ENCODE measurements at places on chromosomes 4 and X.

DNA sequence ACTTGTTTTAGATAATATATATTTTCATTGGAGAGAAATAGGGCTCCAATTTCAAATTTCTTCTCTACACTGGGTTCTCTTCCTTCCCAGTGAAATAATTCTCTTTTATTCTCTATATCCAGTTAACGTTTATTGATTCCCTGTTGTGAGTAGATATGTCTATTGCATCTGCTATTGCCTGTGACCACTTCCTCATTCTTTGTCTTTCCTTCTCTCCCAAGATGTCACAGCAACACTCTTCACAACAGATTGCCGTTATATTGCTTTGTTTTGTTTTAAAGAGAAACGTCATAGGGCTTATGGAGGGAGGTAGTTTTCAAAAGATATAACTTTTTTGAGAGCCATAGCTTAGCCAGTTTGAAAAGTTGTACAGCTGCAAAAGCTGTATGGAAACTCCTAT lies 343.8 kb downstream of the ARHGAP24 start:
- DNase-seq: no peak

- no peak for DNase-seq
These were observed 154.5 kb downstream of the GASK1B start for GRCh38 chr4:158018221-158018830.

- DNase-seq: no peak
These were observed 82.6 kb upstream of the TNIP3 start for GRCh38 chr4:121246698-121247097.

- DNase-seq: no peak
These were observed 995.0 kb downstream of the SH3BGRL start for GRCh38 chrX:82196866-82197265.

DNA sequence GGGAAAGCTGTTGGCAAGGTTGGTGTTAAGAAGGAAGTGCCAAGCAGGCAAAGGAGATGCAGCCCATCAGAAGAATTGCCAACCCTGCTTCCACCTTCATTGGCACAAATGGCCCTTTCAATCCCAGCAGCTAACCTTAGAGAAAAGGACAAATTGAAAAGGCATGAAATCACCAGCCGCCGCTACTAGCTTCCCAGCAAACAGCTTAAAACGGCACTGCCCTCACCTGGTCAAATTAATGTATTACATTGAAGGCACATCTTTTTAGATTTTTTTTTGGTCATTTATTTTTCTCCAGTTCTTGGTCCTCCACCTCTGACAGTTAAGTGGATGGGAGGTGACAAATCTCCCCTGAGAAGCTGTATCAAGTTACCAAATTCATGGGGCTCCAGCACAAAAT lies 51.0 kb upstream of the NHSL2 start:
- no peak for DNase-seq

GRCh38 chr4:61588621-61589402 lies 388.7 kb downstream of the ADGRL3 start:
- no peak for DNase-seq

DNA sequence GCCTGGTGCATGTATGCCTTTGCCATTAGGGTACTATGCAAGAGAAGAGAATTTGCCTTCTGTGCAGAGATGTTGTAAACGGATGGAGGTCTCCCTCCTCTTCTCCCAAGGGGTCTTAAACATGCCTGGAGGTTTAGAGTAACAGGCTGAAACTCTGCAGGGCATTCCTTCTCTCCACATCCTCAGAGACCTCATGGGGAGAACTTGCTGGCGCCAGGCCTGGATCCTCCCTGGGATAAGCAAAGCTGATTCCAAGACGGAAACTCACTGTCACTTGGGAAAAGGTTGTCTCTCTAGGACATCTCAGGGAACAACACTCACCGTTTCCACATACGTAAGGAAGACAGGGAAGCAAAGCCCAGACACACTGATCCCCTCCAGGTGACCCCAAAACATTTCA lies 76.9 kb upstream of the GPM6B start:
- DNase-seq: no peak

DNA sequence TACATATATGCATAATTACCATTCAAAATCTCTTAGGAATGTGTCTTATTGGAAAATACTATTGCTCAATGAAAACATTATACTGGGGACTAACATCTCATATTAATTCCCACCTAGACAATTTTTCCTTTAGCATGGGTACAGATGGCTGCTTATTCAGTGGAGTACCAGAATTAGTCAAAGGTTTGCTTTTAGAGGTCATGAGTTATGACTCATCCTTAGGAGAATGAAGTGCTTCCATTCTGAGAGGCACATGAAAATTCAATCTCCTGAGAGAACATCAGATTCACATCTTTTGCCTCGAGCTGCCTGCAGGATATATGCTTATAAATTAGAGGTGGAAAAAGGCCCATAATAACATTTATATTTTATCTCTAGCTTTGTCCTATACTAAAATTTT lies 378.0 kb upstream of the DMD start:
- no peak for DNase-seq

DNA sequence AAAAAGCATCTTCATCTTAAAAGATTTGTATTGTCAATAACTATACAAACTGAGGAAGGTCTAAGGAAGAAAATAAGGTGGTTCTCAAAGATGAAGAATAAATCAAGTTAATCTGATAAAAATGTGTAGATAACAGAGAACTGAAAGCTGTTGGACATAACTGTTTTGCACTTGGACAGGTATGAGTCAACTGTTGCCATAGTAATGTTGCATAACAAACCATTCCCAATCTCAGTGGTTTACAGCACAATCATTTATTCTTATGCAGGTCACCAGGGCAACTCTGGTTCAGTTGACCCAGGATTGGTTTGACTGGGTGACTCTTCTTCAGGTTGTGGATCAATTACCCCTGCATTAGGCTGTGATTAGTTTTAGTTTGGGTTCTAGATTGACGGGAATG lies 2197.7 kb downstream of the ARAP2 start:
- peak; percentile 49 for DNase-seq

GRCh38 chrX:155027509-155028066 lies 944 bp downstream of the FUNDC2 start:
- peak; percentile 20 for DNase-seq

DNA sequence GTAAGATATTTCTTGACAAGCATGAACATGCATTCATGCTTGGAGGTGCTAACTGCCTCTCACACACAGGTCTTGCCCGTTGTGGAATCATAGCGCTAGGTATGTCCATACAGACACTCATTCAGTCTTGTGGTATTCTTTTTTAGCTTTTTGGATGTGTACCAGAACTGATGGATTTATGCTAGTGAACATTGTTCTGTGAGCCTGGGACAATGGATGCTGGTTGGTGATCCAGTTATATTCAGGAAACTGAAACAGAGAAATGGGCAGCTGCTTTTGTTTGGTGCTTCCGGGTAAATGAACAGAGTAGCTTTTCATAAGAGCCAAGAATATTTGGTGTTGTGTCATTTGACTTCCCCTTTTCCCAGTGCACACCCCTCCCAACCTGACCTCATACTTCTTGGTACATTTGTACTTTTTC lies 78.9 kb upstream of the SLC4A4 start:
- no peak for DNase-seq

- no peak for DNase-seq
These were observed 5.1 kb upstream of the WDR1 start for GRCh38 chr4:10121568-10122208.

GRCh38 chrX:45815441-45815840 lies 614.8 kb upstream of the DIPK2B start:
- no peak for DNase-seq

DNA sequence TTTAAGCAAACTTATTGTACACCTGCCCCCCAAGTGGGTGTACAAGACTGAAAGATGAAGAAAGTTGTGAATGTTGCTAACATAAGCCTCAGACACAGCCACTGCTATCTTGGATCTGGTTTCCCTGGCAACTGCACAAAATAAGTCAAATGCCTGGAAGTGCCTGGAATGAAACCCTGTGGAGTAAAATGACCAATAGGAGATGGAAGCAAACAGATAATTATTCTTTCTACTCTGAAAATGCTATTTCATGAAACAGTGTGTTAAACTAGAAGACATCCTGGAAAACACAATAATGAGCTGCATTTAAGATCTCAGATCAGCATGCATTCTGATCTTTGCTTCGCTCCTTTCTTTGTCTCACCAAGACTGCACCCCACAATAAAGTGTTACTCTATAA lies 1016.0 kb downstream of the ARAP2 start:
- DNase-seq: no peak

GRCh38 chr4:137819964-137820383 lies 287.7 kb upstream of the PCDH18 start:
- DNase-seq: peak; percentile 6

- DNase-seq: no peak
These were observed 167.7 kb downstream of the DCAF12L2 start for GRCh38 chrX:125998432-125998831.

DNA sequence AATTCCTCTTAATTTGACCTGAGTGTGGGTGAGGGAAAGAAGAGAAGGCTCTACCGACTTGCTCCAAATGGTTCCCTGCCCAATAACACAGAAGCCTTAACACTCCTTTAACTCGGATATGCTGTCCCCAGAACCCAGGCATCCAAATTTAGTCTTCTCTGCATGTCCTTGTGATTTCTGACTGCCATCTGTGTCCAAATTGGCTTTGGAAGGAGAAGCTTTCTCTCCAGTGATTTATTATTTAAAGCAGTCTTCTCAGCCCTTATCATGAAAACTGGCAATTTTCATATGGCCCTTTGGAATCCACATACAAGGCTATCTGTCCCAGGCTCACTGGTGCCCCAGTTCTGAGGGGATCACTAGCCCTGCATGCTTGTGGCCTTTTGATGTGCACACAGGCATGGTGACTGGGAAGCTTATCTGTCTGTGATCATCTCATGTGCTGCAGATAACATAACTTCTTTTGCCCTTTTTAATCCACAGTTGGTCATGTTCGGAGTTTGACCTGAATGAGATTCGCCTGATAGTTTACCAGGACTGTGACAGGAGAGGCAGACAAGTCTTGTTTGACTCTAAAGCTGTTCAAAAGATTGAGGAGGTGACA lies 56.7 kb downstream of the FNIP2 start:
- DNase-seq: no peak

DNA sequence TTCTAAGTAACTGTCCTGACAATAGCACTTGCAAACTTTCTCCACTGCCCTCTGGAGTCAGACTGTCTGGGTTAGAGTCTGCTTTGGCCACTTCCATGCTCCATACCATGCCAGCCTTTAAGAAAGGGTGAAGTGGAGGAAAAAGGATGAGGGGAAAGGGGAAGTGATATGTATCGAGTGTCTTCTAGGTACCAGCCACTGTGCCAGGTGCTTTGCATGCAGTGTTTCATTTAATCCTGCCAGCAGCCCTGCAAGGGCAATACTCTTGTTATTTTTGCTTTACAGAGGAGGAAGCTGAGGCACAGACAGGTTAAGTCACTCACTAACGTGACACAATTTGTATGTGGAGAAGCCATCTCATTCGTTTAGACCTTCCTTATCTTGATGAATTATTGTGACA lies 55.6 kb downstream of the RTL9 start:
- DNase-seq: no peak

GRCh38 chrX:19975845-19976244 lies 15.0 kb downstream of the BCLAF3 start:
- no peak for DNase-seq

DNA sequence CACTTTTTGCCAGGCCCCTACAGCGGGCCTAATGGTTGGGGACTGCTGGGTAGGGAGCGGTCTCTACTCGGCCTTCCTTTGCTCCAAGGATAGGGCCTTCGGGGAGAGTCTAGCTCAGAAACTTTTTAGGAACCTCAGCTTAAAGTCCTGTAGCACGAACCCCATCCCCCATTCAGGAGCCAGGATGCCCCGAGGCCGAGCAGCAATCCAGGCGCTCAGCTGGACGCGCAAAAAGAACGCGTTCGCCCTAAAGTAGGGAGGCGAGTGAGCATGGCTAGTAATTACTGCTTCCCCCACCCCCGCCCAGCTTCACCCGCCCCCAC lies 9.7 kb downstream of the POU4F2 start:
- DNase-seq: no peak

- no peak for DNase-seq
These were observed 4.5 kb downstream of the UBA1 start for GRCh38 chrX:47198026-47198686.

DNA sequence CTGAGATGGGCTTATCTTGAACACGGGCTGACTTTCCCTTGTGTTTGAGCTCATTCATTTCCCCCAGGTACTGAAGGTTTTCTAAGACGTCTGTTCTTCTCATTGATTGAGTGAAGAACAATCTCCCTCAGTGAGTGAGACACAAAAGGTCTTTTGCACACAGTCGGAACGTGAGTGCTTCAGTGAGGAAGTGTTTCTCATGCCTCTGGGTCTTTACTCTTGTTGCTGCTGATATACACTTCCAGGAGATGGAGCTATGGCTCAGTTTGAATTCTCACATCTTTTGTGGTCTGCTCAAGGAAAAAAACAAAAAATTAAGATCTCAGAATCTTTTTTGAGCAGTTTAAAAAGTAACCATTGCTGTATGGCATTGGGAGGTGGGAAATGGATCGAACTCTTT lies 981.9 kb upstream of the TENM3 start:
- DNase-seq: no peak

GRCh38 chr4:17794730-17795129 lies 13.3 kb upstream of the FAM184B start:
- no peak for DNase-seq

DNA sequence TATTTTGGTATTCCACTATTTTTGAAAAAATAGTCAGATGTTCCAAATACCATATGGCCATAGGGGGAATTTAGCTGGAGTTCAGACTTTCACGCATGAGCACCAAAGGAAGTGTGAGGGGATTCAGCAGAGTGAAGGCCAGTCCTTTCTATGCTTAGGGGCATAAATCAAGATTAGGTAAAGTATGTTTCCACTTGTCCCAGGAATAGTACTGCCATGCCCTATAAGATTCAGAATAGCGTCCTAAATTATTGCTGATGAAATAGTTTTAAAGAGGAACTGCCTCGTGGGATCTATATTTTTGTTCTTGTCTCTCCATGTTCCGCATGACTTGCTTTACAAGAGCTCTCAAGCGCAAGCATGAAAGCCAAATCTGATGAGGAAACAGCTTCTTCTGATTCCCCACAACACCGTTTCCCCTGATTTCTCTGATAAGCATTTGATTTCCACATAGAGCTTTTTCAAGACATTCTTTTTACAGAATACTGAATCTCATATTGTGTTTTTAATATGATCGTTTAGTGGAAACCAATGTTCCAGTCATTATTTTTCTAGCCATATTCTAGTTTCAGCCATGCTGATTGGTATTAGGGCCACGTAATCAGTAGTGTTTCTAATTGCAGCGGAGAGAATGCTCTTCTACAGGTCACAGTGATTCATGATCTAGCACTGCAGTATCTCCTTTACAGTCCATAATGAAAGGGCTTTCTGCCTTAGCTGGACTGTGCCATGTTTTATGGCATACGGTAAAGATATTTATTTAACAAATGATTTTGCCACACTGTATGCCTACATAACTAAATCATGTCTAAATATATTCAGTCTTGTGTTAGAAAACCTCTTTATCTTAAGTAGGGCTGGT lies 492.3 kb downstream of the CENPC start:
- DNase-seq: no peak

Measured in HS-5 (cell line).